ENCODE measurements at places on chromosomes 7 and 10.
A peak's percentile ranks its signal among the peaks of the same experiment; 100 is the strongest.

DNA sequence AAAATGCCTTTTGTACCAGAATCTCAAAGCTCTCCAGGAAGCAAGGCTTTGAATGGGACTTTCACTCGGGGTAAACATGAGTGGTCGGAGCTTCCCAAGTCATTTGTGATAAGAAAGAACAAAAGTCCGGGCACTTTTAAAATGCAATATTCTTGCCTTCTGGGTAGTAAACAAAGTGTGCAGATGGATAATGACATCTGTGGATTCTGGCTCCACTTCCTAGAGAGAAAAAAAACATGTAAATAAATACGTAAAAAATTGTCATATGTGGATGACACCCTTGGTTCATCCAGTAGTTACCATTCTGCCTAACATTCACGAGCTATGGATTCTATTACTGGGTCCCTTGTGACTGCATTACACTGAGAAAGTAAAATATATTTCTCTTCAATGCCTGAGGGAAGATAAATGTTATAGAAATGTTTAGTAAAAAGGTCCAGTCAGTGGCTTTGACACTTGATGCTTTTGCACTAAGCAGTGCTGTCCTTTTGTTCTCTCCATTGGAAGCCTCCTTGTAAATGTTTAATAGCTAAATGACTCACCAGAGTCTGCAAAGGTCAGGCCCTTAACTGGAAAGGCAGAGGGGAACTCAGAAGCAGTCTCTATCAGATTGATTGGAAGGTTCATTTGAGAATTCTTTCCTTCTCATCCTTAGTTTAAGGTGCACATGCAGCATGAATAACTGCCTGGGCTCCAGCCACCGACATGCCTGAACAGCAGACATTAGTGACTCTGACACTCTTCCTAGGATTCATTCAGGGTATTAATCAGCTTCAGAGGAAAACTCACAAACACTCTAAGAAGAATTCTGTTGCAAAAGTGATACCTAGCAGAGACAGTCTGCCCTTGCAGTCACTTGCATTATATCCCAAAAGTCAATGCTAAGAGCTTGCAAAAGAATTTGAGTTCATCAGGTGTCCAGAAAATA lies 11.7 kb upstream of the EDRF1 start:
- DNase-seq: no peak

GRCh38 chr7:18788026-18788425 lies 292.5 kb downstream of the HDAC9 start:
- DNase-seq: no peak

DNA sequence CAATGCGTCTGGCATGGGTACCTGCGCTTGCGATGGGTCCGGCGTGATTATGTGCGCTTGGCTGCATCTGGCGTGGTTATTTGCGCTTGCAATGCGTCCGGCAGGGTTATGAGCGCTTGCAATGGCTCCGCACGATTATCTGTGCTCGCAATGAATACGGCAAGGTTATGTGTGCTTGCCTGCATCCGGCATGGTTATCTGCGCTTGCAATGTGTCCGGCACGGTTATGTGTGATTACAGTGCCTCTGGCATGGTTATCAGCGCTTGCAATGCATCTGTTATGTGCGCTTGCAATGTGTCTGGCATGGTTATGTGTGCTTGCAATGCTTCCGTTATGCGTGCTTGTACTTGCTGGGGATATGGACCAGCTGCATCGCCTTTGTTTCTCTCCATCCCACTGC lies 37.7 kb downstream of the RBAK start:
- no peak for DNase-seq

DNA sequence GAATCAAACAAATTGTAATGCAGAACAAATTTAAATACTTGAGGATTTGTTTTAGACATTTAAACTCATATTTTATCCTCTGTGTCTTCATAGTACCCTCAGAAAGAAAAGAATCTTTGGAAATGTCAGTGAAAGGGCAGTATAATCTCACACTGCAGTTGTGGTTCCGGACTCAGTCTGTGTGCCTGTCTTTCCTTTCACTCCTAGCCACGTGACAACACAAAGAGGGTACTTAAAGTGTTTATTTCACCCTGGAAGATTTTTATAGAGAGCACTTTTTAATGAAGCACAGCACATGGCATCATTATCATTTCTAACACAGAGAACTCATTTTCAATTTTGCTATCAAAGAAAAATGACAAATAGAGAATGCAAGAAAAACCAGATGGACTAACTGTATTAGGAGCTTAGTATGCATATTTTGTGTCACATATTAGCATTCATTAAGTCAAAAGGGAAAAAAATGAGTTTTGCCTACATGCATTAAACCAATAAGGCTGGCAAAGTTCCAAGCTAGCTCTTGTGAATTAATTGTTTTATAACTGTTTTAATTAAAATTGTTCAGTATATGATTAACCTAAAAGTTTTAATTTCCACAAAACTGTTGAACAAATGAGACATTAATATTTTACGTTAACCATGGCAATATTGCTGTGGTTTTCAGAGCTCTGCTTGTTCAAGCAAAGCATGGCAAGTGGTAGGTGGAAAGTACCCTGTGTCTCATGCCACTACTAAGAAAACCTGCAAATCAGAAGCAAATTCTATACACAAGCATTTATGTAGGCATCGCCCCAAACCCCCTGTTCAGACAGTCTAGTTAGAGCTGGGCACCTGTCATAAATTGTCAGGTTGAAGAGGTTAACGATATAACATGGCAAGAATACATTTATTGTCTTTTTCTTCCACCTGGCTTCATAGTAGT lies 65.9 kb downstream of the AUTS2 start:
- DNase-seq: no peak

DNA sequence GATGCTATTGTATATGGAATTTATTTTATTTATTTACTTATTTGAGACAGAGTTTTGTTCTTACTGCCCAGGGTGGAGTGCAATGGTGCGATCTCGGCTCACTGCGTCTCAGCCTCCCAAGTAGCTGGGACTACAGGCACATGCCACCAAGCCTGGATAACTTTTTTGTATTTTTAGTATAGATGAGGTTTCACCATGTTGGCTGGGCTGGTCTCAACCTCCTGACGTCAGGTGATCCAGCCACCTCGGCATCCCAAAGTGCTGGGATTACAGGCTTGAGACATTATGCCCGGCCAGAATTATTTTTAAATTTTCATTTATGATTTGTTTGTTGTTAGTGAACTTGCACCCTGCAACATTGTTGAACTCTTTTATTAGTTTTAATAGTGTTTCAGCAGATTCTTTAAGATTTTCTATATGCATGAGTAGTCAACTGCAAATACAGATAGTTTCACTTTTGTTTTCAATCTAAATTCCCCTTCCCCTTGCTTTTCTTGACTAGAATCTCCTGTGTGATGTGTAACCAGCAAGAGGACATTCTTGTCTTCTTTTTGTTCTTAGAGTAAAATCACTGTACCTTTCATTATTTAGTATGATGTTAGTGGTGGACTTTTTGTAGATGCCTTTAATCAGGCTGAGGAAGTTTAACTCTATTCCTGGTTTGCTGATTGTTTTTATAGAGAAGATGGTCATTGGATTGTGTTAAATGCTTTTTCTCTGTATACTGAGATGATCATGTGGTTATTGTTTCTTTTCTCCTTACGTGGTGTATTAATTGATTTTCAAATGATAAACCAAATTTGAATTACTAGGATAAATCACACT lies 27.8 kb downstream of the ZNF33A start:
- DNase-seq: peak; percentile 38

DNA sequence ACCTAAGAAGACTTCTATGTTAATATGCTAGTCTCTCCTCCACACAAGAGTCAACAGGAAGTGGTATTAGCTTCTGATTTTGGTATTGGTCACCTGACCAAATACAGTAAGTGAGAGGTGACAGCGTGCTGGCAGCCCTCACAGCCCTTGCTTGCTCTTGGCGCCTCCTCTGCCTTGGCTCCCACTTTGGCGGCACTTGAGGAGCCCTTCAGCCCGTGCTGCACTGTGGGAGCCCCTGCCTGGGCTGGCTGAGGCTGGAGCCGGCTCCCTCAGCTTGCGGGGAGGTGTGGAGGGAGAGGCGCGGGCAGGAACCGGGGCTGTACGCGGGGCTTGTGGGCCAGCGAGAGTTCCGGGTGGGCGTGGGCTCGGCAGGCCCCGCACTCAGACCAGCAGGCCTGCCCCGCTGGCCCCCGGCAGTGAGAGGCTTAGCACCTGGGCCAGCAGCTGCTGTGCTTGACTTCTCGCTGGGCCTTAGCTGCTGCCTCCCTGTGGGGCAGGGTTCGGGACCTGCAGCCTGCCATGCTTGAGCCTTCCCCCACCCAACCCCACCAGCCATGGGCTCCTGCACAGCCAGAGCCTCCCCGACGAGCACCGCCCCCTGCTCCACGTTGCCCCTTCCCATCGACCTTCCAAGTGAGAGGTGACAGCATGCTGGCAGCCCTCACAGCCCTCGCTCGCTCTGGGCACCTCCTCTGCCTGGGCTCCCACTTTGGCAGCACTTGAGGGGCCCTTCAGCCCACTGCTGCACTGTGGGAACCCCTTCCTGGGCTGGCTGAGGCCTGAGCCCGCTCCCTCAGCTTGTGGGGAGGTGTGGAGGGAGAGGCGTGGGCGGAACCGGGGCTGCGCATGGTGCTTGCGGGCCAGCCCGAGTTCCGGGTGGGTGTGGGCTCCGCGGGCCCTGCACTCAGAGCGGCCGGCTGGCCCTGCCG lies 4.2 kb upstream of the ACSL5 start:
- no peak for DNase-seq
